EH (cell line): ENCODE measurements at places on chromosomes 13 and 19.
A peak's percentile ranks its signal among the peaks of the same experiment; 100 is the strongest.

DNA sequence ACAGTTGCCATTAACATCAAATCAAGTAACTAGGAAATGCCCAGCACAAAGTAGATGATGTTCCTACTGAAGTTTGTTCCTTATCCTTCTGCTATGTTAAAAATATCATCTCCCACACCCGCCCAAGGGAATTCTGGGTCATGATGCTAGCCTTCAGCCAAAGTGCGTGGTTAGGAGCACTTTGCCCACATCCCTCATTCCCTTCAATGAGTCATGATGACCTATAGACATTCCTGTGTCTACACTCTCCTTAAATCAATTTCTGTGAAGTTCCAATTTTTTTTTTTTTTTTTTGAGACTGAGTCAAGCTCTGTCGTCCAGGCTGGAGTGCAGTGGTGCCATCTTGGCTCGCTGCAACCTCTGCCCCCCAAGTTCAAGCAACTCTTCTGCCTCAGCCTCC, 17.0 kb downstream of the RXFP2 start:
- DNase-seq: peak; percentile 99

DNA sequence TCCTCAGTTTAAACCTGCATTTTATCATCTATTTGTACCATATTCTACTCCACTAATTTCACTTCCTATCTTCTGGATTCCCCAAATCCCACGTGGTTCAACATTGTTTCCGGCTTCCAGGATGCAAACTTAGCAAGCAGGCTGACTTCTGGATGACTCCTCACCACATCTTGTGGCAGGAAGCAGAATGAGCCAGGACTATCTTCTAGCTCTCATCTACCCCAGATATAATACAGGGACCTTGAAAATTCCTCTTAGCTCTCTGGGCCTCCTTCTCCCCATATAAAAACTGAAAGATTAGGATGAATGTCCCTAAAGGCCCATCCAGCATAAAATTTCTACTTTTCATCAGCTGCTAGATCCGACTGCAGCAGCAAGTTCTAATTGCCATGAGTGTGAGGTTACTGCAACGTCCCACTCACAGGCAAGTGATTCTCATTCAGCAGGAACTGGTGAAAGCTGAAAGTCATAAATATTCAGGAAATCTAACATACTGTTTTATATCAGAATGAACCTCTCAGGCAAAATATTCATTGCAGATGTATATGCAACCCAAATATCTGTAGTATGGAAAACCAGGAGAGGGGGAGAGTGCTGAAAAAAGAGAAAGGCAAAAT, 93.4 kb downstream of the KCTD12 start:
- DNase-seq: peak; percentile 62

- DNase-seq: no peak
Measured at GRCh38 chr19:3253270-3253669, 28.8 kb downstream of the CELF5 start.

DNA sequence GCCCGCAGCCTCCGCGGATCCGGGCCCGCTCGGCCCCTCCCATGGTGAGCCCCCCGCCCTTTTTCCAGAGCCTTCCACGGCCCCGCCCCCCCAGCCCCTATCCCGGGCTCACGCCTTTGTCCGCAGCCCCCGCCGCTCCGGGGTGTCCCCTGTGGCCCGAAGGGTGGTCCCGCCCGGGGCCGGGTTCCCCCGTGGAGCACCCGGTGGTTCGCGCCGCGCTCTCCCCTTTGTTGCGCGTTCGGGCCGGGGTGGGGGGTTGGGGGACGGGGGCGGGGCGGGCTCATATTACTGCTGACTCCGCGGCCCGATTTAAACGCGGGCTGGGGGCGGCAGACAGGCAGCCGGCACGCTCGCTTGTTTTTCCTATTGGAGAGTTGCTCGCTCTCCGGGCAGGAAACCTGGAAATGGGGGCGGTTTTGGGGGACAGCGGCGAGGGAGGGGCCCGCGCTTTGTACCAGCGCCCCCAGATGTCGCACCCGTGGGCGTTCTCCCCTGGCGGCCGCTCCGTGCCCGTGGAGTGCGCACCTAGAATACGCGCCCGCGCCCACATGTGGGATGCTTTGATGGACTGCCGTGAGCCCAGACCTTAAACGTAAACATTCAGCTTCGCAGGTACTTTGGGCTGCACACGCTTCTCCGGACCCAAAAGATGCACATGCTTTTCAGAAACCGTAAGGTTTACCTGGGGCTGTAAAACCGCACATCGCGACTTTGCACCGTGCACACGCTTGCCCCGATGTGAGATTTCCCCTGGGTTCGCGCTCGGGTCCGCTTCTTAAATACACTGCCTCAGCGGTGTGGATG, 699 bp downstream of the PTOV1 start:
- peak; percentile 35 for DNase-seq

DNA sequence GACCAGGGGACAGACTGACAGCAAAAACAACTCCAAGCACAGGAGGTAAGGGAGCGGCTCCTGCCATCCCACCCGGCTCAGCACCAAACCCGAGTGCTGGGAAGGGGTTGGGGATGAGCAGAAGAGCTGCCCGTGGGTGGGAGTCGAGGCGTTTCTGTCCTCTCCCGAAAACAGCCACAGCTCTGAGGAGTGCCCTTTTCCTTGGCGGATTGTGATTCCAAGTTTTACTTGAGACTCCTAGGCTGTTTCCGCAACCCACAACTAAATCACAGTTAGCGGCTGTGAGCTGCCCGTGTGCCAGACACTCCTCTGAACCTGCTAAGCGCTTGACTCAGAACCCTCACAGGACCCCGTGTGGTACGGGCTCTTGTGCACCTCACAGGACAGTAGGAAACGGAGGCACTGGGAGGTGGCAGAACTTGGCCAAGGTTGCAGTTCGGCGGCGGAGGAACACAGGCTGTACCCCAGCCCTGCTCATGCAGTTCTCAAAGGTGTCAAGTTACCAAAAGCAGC, 21.4 kb downstream of the CFAP97D2 start:
- DNase-seq: peak; percentile 35

DNA sequence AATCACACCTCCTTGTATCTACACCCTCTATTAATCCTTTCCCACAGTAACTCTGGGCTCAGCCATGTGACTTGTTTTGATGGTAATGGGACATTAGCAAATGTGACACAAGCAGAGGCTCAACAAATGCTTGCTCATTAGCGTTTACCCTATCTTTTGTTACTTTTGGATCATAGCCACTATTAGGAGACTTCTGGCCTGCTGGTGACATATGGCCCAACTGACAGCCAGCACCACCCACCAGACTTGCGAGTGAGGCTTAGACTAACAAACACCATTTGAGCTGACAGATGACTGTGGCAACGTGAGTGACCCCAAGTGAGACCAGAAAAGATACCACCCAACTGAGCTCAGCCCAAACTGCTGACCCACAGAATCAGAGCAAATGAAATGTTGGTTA, 154.1 kb downstream of the OLFM4 start:
- DNase-seq: no peak

- DNase-seq: no peak
Measured at GRCh38 chr19:35347171-35347929, at the start of gene FFAR1. FFAR1 (plus strand) TSS chr19:35347902; CDS start chr19:35351552, 3,650 bp downstream.

GRCh38 chr13:73835138-73835721, 299.0 kb downstream of the KLF12 start:
- peak; percentile 63 for DNase-seq

GRCh38 chr13:67341406-67341805, 111.3 kb upstream of the PCDH9 start:
- DNase-seq: no peak

GRCh38 chr19:5844456-5845433, 5.2 kb upstream of the FUT6 start:
- no peak for DNase-seq

DNA sequence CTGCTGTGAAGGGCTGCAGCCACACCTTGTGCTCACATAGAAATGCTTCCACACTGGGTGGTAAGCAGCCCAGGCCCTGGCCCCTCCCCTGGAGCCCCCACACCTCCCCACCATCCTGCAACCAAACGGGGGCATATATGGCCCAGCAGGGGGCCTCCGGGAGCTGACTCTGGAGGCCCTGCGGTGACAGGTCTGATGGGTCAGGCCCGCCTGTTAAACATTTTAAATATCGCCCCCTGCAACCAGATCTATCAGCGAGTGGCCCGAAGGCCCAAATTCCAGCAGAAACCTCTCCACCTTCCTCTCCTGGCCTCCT, 48.0 kb upstream of the KATNAL1 start:
- DNase-seq: no peak

- DNase-seq: no peak
Measured at GRCh38 chr13:23766283-23766682, 122.9 kb downstream of the MIPEP start.
